ENCODE measurements at places on chromosomes 12 and 14.

GRCh38 chr12:109253913-109254544 is 55.1 kb downstream of the FOXN4 start:
- no peak for DNase-seq

- DNase-seq, result no peak
Observed at GRCh38 chr14:95713596-95714371, at the start of gene TCL1A. Gene TCL1A, minus strand, starts transcription at chr14:95714125. Its CDS starts 59 bp downstream, at chr14:95714066.

DNA sequence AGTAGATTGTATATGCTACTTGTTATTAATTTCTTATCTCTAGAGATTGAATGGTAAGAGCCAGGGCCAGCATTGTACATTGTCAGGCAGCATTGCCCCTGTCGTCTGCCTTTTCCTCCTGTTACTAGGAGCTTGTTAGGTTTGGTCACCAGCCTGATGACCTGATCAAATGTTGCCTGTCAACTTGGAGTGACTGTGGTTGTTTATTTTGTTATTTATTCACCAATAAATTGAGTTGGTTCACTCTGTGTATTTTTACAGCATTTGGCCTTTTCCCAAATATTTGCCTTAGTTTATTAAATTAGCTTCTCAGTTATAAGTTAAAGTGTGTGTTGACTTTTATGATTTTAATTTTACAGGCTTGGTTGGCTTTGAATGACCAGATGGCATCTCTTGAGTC is 88.4 kb downstream of the PRKCH start:
- DNase-seq, result no peak

DNA sequence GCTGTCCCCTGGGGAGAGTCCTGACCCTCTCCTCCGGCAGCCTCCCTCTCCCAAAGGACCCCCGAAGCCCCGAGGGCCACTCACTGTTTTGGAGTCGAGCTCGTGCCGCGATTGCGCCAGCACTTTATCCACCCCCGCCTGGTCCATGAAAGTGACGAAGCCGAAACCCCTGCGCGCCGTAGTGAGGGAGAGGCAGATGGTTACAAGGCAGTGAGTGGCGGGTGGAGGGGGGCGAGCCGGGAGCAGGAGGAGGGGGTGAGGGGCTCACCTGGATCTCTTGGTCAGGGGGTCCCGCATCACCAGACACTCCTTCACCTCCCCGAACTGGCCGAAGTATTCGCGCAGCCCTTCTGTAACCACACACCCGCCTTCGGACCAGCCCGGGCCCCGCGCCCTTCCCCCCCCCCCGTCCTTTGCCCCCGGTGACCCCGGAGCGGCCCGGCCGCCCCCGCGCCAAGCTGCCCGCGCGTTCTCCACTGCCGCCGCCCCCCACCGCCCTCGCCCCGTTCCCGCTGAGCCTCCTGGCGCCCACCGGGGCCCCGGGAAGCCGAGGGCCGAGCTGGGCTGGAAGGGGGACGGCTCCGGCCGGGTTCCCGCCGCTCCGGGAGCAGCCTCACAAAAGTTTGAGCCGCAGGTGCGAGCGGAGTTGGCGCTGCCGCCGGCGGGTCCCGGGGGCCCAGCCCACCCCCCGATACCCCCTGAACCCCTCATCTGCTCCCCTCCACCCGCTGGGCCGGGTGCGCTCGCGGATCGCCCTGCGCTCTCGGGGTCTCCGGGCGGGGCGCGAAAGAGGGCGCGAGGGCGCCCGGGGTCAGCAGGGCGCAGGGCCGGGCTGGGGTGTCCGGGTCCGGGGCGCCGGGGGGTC is 808 bp downstream of the MSI1 start:
- peak; percentile 18 for DNase-seq

DNA sequence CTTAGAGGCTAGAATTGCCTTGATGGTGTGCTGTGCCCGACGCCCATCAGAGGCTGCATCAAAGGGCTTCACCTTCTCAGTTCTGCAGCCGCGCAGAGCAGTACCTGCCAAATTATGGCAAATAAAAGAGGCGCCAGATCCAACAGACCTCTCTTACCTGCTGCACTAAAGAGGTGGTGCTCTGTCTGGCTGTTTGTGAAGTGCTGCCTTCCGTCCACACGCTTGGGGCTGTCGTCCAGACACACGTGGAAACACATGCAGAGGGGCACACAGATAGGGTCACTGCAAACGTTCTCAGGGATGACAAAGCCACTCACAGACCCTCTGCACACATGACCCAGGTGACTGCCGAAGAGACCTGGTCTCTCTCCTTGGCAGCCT is 617.5 kb downstream of the VRK1 start:
- no peak for DNase-seq

- no peak for DNase-seq
Observed at GRCh38 chr12:93657071-93657470, 20.1 kb upstream of the CRADD start.

DNA sequence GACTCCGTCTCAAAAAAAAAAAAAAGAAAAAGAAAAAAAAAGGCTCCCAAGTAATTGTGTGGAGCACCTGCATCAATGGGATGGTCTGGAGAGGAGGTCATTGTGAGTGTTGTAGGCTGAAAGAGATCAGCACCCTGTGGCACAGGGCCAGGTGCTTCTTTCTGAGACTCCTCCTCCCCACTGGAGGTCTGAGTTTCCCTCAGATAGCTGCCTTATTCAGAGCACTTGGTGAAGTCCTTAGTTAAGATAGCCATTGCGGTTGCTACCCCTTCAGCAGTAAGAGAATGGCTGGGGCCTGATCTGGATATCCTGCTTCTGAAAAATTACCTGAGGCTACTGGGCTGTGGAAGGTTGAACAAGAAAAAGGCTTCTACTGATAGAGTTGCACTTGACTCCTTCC is 69.8 kb downstream of the ANO6 start:
- no peak for DNase-seq

DNA sequence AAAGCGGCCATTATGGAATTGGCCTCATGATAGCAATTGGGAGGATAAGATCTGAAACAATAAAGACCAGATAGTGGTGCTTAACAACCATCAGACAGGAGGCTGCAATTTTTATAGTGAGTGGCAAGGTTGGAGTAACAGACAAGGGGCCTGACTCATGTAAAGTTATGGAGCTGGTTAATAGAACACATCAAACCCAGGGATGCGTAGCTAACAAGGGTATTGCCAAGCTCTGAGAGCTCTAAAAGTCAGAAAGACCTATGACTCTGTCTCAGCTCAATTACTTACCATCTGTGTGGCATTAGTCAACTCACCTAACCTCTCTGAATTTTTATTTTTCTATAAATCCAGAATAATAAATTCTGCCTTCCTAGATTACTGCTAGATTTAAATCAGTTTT is 1731.5 kb upstream of the FLRT2 start:
- no peak for DNase-seq
